Airway epithelial cell (primary cell): ENCODE measurements at places on chromosomes 1 and 21. TPM values are rescaled to one million over a fixed set of nuclear protein-coding genes. Genes with fewer than 3 reads are reported as not detected.

KLHDC7A gene
- total RNA-seq = 0.05 and 0.07 TPM in 2 replicates

GPR37L1 gene
- 0.07 TPM in 1 of 2 replicates, not detected in the other for total RNA-seq

PGLYRP3 gene
- 2.5 and 6.0 TPM in 2 replicates for total RNA-seq

C1orf141 gene
- total RNA-seq = not detected in 2 replicates

RSPO1 gene
- not detected in 2 replicates for total RNA-seq

ARHGEF19 gene
- 26.7 and 28.1 TPM in 2 replicates for total RNA-seq

UMODL1 gene
- total RNA-seq = not detected in 2 replicates

AGRN gene
- 269 and 285 TPM in 2 replicates for total RNA-seq

ST6GALNAC3 gene
- total RNA-seq = 0.14 TPM in 2 replicates

CYP4Z1 gene
- not detected in 2 replicates for total RNA-seq

CLEC20A gene
- total RNA-seq = 0.28 TPM in 1 of 2 replicates, not detected in the other
